A172 (cell line): ENCODE measurements at places on chromosomes 4 and X. TPM values are rescaled to one million over a fixed set of nuclear protein-coding genes. Genes with fewer than 3 reads are reported as not detected.
A peak's percentile ranks its signal among the peaks of the same experiment; 100 is the strongest.

The ATOH1 gene
- total RNA-seq: not detected in 2 replicates

The SPATA4 gene
- total RNA-seq: 0.19 TPM in 1 of 2 replicates, not detected in the other

The LNX1 gene
- total RNA-seq: 1.2 and 1.9 TPM in 2 replicates

The LRP2BP gene
- 0.34 and 0.55 TPM in 2 replicates for total RNA-seq

The MMRN1 gene
- total RNA-seq: not detected in 2 replicates

The UNC5C gene
- 17.4 and 20.0 TPM in 2 replicates for total RNA-seq

The MGAT4D gene
- total RNA-seq: not detected in 2 replicates

The DCLK2 gene
- 59.4 and 81.8 TPM in 2 replicates for total RNA-seq

DNA sequence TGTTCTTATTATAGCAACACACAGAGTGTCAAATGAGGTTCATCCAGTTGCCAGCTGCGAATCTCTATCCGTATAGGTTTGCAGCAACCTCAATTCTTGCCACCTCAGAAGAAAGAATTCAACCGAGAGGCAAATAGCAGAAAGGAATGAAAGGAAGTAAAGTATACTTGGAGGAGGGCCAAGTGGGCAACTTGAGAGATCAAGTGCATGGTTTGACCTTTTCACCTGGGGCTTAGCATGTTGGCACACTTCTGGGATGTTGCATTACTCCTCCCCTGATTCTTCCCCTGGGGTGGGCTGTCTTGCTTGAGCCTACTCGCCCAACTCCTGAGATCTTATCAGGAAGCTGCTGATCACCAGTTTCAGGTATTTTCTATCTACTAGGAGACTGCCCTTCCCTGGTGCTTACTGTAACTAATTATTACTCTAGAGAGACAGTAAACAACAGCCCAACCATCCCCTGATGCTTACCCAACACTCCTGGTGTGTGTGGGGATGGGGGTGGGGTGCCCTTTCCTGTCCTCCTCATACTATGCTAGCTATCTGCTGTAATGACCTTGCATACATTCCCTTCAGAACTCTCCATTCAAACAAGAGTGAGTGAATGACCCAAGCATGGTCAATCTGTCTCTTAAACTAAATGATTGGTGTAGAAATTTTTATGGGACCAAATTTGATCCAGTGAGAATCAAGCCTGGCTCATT is 7.3 kb upstream of the TMEM33 start:
- DNase-seq: no peak

GRCh38 chrX:129654652-129655546 is at the start of gene APLN:
Gene APLN (minus strand): TSS chrX:129654956. CDS start chrX:129654630, 326 bp downstream.
- DNase-seq: no peak

DNA sequence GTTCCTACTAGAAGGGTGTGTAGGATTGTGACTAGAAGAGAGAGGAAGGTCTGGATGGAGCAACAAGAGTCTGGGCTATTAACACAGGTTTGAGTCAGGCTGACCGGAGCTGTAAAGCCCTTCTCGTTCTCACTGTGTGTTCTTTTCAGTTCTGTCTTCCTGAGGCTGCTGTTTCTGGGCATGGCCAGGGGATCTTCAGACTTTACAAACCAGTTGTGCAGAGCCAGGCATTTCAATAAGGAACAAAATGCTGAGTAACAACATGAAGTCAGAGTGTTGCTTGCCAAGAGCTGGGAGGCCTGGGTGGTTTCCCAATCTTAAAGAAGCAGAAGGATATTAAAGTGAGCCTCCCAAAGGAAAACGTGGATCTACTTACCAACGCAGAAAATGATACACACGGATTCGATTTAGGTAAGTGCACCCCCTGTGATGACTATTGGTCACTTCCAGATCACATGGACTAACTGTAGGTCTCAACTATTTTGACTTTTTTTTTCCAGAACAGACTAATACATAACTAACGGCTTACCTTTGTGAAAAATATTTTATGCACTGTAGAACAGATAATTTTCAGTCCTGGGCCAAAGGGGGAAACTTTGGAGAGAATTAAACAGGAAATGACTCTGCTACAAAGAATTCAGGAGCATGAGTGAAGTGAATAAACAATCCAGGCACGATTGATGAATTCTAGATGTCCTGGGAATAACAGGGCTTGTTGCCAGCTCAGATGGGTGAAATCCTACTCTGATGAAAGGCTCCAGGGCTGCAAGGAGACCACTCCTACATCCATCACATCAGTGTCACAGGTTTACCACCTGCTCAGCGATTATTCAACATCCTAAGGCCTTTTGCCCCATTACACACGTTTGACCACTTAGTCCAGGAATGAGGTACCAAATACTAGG is 94.5 kb downstream of the ANXA3 start:
- peak; percentile 72 for DNase-seq

DNA sequence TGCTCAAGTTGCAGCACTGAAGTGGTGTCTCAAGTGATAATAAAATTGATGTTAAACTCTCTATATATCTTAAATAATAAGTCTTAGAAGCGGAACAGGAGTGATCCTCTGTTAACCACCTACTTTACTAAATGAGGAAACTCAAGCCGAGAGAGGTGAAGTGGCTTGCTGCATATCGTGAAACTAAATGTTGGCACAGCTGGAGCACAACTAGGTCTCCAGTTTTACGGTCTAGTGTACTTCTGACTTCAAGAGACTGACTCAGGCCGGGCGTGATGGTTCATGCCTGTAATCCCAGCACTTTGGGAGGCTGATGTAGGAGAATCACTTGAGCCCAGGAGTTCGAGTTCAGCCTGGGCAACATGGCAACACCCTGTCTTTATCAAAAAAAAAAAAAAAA is 35.5 kb upstream of the PLS3 start:
- no peak for DNase-seq

GRCh38 chr4:102780476-102781144 is 19.8 kb upstream of the MANBA start:
- DNase-seq: peak; percentile 22

- DNase-seq: no peak
Measured at GRCh38 chr4:168383510-168383909, 65.0 kb upstream of the DDX60 start.

DNA sequence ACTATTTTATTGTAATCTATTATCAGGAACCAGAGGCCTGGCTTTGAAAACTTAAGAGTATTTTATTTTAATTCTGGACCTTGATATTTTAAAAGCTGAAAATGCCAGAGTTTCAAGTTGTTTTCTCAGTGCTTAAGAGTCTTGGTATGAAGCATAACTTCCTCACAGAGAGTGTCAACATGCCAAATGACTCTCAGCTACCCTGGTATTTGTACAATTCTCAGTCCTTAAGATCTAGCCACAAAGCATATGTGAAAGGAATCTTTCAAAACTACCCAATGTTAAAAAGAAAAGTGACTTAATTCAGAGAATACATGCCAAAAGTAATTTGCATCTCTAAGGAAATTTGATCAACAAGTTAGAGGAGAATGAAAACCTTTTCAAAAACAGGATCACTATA is 171.9 kb downstream of the DKK2 start:
- DNase-seq: no peak

- no peak for DNase-seq
Measured at GRCh38 chr4:112726041-112726440, 89.1 kb downstream of the LARP7 start.

DNA sequence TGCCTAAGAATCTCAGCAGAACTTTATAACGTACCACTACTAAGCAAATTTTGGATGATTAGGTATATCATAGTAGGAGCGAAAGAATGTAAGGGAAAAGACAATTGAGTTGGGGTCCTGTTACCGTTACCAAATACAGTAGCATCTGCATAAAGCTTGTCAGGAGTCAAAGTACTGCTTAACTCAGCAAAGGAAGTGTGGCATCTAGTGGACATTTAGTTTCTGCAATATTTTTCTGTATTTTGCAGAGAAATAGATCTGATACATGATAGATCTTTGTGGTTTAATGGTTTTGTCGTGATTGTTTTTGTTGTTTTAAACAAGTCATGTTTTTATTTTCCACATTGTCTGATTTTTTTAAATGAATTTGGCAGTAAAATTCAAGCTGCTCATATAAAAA is 81.0 kb upstream of the SMARCAD1 start:
- peak; percentile 11 for DNase-seq

GRCh38 chr4:1205586-1206298 is 33.4 kb upstream of the SPON2 start:
- DNase-seq: no peak

- DNase-seq: no peak
Measured at GRCh38 chr4:174860588-174860987, 31.5 kb upstream of the GLRA3 start.

- no peak for DNase-seq
Measured at GRCh38 chr4:146099585-146099984, 75.9 kb upstream of the LSM6 start.

- DNase-seq: no peak
Measured at GRCh38 chr4:24764345-24764744, 31.0 kb upstream of the SOD3 start.

- no peak for DNase-seq
Measured at GRCh38 chr4:185457136-185457535, 14.4 kb downstream of the CCDC110 start.

- DNase-seq: no peak
Measured at GRCh38 chr4:115781528-115782146, 668.2 kb upstream of the NDST4 start.

DNA sequence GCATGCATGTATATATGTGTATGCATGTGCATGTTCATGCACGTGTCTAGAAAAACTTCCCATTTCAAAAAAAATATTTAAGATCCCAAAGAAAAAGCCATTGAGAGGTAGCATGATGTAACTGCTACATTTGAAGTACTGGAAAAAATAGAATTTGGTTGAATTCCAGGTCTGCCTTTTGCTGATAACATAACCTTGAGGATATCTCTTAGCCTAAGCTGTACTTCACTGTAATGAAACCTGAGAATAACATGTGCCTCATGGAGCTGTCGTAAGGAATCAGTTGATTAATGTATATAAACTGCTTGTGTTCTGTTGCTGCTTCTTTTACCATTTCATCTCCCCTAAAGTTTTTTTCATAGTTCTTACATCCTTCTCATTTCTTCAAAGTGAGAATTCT is 351.8 kb downstream of the GRIA2 start:
- DNase-seq: no peak

- DNase-seq: no peak
Measured at GRCh38 chr4:133377286-133377685, 228.2 kb downstream of the PCDH10 start.

- DNase-seq: no peak
Measured at GRCh38 chrX:143945171-143945570, 61.3 kb downstream of the UBE2NL start.

GRCh38 chrX:55794405-55794804 is 76.9 kb downstream of the RRAGB start:
- DNase-seq: no peak

DNA sequence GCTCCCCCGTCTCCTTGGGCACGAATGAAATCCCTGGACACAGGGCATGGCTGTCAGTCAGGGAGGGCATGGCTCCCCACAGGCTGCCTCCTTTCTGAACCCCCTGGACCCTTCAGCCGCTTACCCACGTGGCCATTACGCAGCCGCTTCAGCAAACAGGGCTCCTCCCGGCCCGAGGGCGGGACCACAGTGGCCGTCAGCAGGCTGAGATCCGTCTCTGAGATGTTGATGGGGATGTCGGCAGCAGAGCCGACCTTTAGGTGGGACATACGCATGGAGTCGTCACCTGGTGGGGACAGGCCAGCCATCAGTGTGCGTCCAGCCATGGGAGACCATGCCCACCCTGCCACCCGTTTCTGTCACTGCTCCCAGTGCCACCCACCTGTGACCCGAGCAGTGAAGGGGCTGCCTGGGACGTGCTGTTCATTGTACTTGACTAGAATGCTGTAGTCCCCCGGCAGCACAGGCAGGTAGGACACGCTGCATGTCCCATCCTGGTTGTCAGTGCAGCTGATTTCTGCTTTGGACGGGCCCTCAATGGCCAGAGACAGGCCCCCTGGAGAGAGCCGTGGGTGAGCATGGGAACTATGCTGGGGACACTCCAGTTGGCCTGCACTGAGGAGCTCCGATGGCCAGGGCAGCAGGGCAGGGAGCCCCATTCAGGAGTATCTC is 21.1 kb downstream of the FLNA start:
- no peak for DNase-seq

DNA sequence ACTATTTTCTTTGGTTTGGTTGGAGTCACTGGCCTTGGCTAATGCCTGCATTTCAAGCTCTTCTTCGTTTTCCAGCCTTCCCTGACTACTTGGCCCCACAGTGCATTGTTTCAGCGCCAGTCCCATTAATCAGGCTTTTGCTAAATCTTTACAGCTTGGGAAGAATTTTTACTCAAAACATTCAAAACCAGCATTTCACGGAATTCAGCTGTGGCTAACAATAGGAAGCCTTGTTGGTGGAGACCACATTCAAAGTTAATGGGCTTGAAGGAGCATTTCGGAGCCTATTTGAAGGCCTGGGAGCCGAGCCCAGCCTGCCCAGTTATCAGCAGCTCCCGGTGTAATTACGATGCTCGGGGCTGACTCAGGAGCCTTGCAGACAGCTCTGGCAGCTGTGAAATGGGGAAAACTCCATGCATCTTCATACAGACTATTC is 30.8 kb upstream of the VCX2 start:
- peak; percentile 22 for DNase-seq

- no peak for DNase-seq
Measured at GRCh38 chrX:24005028-24005427, 22.0 kb downstream of the KLHL15 start.
